Calu3 (cell line): ENCODE measurements at places on chromosomes 1 and 21. TPM values are rescaled to one million over a fixed set of nuclear protein-coding genes. Genes with fewer than 3 reads are reported as not detected.

LCE6A gene
- not detected in 2 replicates for total RNA-seq

ADGRL4 gene
- not detected in 2 replicates for total RNA-seq

TRIM67 gene
- total RNA-seq, result 0.09 and 0.15 TPM in 2 replicates

KCNK2 gene
- total RNA-seq, result 0.47 and 1.1 TPM in 2 replicates

CELA2B gene
- total RNA-seq, result not detected in 2 replicates

CR1L gene
- total RNA-seq, result not detected in 2 replicates

- H3K27me3 ChIP-seq, result peaks cover 95% of the 10 kb centered on the region
- H3K27ac ChIP-seq, result no peak overlapping the region
- no peaks in the 10 kb centered on the region for H3K4me1 ChIP-seq
- H3K4me3 ChIP-seq, result no peak overlapping the region
- DNase-seq, result no peak
- no peaks in the 10 kb centered on the region for H3K36me3 ChIP-seq
Measured at GRCh38 chr1:203089001-203089650, 3.3 kb upstream of the MYOG start.

- H3K36me3 ChIP-seq, result no peaks in the 10 kb centered on the region
- H3K4me1 ChIP-seq, result no peaks in the 10 kb centered on the region
- no peaks in the 10 kb centered on the region for H3K27me3 ChIP-seq
- DNase-seq, result no peak
Measured at GRCh38 chr1:245810789-245811337, 656.1 kb downstream of the KIF26B start.

DNA sequence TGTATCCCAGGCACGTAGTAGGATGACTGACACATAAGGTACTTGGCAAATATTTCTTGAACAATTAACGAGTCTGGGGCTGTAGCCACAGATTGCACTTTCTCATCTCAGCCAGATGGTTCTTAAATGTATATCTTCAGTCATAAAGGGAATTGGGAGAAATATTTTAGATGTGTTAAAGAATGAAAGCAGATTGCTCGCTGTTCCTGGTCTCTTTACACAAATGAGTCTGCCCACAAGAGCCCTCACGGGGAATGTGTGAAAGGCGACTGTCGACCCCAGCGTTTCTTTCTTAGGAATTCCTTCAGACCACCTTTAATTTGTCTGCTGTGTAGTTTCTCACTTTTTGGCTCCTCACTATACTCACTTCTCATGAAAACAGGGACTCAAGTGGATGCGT lies 725 bp downstream of the MT1HL1 start:
- H3K4me3 ChIP-seq, result no peak overlapping the region
- H3K27me3 ChIP-seq, result no peaks in the 10 kb centered on the region
- H3K27ac ChIP-seq, result no peak overlapping the region
- H3K4me1 ChIP-seq, result no peaks in the 10 kb centered on the region
- no peaks in the 10 kb centered on the region for H3K36me3 ChIP-seq

DNA sequence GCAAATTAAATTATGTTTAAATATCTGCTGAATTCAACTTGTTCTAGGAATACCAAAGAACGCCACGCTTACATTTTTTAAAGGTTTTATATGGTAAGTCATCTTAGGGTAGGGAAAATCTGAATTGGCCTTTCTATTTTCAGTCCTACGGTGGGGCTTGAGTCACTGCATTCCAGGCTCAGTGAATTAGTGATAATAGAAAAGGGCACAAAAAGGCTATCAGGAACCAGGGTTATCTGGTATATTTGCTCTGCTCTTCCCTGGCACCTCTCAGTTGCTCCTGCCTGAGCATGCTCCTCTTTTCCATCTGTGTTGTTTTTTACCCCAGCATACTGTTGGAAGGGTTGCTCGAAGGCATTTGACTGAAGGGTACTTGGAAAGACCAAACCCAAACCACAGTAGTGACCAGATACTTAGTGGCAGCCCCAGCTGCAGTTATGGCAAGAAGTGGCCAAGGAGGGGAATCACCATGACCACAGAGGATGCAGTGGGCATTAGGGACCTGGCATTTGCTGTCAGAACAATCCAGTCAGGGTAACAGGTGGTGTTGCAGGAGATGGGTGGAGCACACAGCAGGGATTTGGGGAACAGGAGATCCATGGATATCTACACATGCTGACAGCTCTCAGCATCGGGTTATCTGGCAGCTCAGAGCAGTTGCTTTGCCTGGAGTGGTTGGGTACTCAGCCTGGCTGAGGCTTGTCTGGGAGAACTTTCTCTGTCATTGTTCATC lies 2.3 kb downstream of the OVAAL start:
- no peak for DNase-seq
- H3K36me3 ChIP-seq, result no peaks in the 10 kb centered on the region
- H3K4me3 ChIP-seq, result no peak overlapping the region
- peaks cover 32% of the 10 kb centered on the region for H3K4me1 ChIP-seq
- H3K27me3 ChIP-seq, result no peaks in the 10 kb centered on the region
- H3K27ac ChIP-seq, result peak overlapping the region; percentile 45

DNA sequence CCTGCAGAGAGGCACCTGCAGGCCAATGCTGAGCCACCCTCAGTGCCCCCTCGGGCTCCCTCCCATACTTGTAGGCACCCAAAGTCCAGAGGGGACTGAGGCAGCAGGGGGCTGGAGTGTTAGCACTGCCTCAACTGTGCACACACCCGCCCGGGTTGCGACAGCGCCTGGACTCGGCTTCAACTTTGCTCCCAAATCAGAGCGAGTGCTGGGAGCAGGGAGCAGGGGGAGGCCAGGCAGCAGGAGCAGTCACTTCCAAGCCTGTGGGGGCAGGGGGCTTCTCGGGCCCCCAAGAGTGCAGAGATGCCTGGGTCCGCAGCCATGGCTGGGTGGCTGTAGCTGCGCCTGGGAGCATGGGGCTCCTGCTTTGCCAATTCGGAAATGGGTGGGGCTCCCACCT lies 79.5 kb downstream of the DISP1 start:
- no peak for DNase-seq
- H3K4me3 ChIP-seq, result no peak overlapping the region
- H3K36me3 ChIP-seq, result no peaks in the 10 kb centered on the region
- no peaks in the 10 kb centered on the region for H3K27me3 ChIP-seq
- H3K4me1 ChIP-seq, result peaks cover 8% of the 10 kb centered on the region

DNA sequence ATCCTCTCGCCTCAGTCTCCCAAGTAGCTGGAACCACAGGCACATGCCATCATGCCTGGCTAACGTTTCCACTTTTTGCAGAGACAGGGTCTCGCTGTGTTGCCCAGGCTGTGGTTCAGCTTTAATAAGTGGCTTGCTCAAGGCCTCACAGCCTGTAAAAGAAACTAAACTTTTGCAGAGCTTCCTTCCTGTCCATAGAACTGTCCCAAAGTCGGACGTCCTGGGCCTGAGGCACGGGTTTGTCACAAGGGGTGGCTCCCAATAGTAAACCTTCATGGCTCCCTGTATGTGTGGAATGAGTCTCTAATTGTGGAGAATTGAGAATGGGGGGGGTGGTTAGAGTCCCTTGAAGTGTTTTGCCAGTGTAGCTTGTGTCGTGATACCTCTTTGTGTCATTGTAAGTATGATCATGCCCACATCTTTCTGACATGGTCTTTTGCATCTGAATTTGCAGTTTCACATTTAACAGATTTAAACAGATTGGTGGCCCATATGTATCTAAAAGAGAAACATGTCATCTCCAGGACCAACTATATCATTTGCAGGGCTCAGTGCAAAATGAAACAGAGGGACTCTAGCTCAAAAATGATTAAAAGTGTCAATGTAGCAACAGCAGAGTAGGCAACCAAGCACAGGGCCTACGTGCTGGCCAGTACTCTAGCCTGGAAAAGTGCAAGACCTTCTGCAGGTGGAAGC lies 332.1 kb downstream of the KIF26B start:
- peaks cover 13% of the 10 kb centered on the region for H3K4me1 ChIP-seq
- DNase-seq, result no peak
- no peak overlapping the region for H3K4me3 ChIP-seq
- H3K27me3 ChIP-seq, result no peaks in the 10 kb centered on the region
- H3K27ac ChIP-seq, result no peak overlapping the region

DNA sequence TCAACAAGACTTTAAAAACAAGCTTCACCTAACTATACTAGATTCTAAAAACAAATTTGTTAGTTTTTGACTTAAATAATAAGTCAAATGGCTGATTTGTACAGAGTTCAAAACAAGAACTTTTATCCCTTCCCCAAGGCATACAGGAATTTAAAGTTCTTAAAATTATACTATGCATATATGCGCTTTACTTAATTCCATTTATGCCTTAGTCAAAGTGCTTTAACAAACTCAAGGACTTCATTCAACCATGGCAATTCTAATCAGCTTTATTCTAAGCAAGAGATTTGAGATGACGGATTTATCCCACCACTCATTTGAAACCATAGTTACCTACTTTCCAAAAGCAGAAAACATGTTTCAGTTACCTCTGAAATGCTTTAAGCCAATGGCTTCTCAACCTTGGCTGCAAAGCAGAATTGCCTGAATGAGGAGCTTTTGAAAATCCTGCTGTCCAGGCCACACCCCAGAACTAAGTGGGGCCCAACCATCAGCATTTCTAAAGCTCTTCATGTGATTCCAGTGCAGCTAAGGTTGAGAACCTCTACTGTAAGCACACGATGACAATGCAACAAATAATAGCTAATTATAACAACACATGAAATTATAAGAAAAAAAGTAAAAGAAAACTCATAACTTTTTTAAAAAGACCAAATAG lies 44.6 kb downstream of the TTLL7 start:
- no peak for DNase-seq
- no peak overlapping the region for H3K27ac ChIP-seq
- H3K4me1 ChIP-seq, result no peaks in the 10 kb centered on the region
- no peak overlapping the region for H3K4me3 ChIP-seq
- no peaks in the 10 kb centered on the region for H3K36me3 ChIP-seq
- no peaks in the 10 kb centered on the region for H3K27me3 ChIP-seq

DNA sequence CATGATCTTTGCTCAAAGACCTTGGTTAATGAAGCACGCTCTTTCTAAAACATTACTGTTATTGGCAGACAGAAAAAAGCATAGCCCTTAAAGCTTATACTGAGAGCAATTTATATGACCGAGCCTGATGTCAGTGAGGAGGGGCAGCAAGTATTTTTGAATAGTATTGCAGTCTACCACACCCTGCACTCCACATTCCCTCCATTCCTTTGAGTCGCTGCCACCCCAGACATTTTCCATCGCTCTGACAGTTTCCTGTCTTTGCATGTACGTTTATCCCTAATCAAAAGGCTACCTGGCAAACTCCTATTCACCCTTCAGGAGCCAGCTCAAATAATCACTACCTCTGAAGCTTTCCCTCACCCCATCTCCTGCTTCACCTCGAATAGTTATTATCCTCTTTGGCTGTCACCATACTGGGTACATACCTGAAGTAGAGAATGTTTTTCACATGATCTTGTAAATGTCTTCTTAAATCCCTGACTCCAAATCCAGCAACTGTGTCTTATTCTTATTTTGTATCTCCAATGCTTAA lies 5.5 kb upstream of the JUN start:
- H3K27ac ChIP-seq, result peak overlapping the region; percentile 63
- peaks cover 33% of the 10 kb centered on the region for H3K4me1 ChIP-seq
- DNase-seq, result peak; percentile 13
- peaks cover 2% of the 10 kb centered on the region for H3K27me3 ChIP-seq
- peaks cover 19% of the 10 kb centered on the region for H3K36me3 ChIP-seq
- no peak overlapping the region for H3K4me3 ChIP-seq

- DNase-seq, result no peak
- H3K36me3 ChIP-seq, result peaks cover 14% of the 10 kb centered on the region
- peaks cover 7% of the 10 kb centered on the region for H3K4me1 ChIP-seq
- peak overlapping the region; percentile 76 for H3K4me3 ChIP-seq
- peak overlapping the region; percentile 87 for H3K27ac ChIP-seq
Measured at GRCh38 chr1:143736562-143736961, 235.2 kb downstream of the FAM72C start.

DNA sequence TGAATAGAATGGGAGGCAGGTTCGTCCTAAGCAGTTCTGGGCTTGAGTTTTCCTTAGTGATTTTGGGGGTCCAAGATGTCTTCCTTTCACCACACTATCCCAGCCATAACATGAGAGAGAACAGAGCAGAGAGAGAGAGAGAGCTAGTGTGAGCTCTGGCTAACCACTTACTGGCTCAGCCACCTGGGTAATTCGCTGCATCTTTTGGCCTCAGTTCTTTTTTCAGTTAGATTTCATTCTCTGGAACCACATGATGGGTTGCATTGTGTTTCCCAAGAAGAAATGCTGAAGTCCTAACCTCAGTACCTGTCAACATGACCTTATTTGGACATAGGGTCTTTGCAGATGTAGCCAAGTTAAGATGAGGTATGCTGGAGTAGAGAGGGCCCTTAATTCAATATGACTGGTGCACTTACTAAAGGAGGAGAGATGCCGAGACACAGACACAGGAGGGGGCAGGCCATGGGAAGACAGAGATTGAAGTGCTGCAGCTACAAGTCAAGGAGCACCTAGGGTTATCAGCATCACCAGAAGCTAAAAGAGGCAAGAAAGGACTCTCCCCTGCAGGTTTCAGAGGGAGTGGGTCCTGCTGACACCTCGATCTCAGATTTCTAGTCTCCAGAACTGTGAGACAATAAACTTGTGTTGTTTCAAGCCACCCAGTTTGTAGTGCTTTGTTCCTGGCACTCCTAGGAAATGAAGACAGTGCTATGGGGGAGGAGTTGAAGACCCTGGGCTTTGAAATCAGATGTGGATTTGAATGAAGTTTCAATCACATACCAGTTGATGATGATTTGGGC lies 26.2 kb upstream of the TARBP1 start:
- no peak for DNase-seq
- H3K27ac ChIP-seq, result peak overlapping the region; percentile 11
- peaks cover 73% of the 10 kb centered on the region for H3K4me1 ChIP-seq
- H3K27me3 ChIP-seq, result no peaks in the 10 kb centered on the region

DNA sequence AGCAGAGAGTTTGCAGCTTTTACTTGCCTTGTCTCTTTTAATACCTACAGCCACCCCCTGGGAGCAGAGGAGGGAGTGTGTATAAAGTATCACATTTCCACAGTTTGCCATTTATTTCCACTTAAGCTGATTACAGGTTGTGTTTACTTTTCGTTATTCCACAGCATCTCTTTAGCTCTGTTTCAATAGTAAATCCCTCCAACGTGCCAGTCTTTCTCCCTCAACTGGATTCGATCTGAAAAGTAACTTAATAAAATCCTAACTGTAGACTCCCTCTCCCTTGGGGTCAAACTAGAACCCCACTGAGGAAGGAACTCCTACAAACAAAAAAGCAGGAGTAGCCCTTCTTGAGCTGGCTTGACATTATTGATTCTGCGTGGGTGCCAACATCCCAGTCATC lies 3.1 kb upstream of the FCGR2A start:
- H3K27ac ChIP-seq, result no peak overlapping the region
- H3K27me3 ChIP-seq, result peaks cover 47% of the 10 kb centered on the region
- H3K4me1 ChIP-seq, result peaks cover 9% of the 10 kb centered on the region
- no peaks in the 10 kb centered on the region for H3K36me3 ChIP-seq
- DNase-seq, result no peak
- H3K4me3 ChIP-seq, result no peak overlapping the region

GRCh38 chr1:115908565-115909274 lies 67.6 kb upstream of the SLC22A15 start:
- DNase-seq, result no peak
- H3K27me3 ChIP-seq, result no peaks in the 10 kb centered on the region
- no peak overlapping the region for H3K27ac ChIP-seq
- no peak overlapping the region for H3K4me3 ChIP-seq
